Left cardiac atrium (tissue), 4 donors: ENCODE measurements at places on chromosomes 5 and 9. TPM values are rescaled to one million over a fixed set of nuclear protein-coding genes. Genes with fewer than 3 reads are reported as not detected.

The SPTLC1 gene
- total RNA-seq = 29.9 TPM

The C5orf15 gene
- 28.2 TPM for total RNA-seq

The CERCAM gene
- total RNA-seq = 19.1 TPM

GRCh38 chr5:151664694-151665585, 21.8 kb downstream of the SPARC start:
- DNase-seq = peak; percentile 63

DNA sequence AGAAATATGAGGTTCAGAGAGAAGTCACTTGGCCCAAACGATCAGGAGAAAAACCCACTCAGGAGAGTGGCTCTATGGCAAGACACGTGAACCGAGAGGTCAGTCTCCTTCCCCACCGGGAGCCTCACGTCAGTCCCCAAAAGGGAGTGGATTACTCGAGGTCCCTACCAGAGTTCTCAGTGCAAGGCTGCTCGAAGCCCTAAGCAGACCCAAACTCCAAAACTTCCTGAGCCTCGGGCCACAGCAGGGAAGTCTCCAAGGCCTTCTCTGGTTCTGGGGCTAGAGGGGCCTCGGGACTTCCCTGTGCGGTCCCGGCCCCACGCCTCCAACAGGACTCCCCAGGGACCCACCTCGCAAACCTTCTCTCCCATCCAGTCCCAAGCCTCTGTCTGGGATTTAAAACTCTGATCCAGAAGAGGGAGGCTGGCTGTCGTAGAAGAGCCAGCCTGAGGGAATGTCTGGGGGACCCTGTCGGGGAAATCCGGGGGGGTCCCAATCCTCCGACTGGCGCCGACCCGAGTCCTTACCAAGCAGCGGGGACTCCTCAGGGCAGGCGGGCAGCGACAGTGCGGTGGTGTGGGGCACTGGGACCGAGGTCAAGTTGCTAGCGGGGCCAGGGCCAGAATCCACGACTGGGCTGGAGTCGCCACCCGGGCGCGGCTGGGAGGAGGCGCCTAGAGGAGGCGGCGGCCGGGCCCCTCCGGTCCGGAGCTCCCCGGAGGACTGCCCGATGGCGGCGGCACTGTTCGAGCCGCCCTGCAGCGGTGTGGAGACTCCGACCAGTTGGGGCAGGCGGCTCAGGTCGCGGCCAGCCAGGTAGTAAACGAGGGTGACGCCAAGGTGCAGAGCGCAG, 679 bp downstream of the B4GALT1 start:
- DNase-seq = no peak

GRCh38 chr5:132812781-132813598, at the start of gene SOWAHA:
SOWAHA (plus strand) TSS chr5:132813302; CDS start chr5:132813622, 320 bp downstream.
- no peak for DNase-seq

DNA sequence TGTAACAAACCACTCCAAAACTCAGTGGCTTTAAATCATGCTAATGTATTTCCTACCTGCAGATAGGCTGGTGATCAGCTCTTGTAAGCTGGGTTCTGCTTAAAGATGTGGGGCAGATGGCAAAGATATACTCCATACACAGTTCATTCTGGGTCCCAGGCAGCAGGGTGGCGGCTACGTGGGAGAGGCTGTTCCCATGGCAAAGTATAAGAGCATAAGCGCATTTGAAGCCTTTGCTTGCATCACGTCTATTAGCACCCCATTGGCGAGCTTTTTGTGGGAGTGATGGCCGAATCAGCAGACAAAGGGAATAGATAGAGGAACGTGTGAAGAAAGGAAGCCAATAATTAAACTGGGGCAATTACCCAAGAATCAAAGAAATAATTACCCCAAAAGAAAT, 523.1 kb downstream of the SPATA31D1 start:
- DNase-seq = no peak

DNA sequence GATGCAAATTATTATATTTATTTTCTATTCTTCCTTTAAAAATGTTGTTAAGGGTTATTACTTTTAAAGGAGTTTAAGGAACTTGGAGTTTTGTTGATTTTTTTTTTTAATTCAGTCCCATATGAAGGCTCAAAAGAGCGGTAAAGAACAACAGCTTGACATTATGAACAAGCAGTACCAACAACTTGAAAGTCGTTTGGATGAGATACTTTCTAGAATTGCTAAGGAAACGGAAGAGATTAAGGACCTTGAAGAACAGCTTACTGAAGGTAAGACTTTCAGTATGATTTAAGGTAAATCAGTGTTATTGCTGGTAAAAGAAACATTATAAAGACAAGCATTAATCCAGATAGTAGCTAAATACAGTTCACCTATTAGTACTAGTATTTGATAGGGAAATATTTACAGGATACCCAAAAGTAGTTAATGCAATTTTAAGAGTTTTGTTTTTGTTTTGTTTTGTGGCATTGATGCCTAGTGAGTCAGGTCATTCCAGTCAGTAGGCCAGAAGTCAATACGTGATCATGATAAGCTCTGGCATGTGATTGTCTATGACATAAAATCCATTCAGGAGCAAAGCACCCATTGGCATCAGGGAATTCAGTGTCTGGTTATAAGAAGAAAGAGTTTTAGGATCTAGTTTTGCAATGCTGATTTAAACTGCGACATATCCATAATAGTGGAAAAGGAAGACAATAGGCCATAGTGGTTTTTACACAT, 49.2 kb downstream of the CNTRL start:
- DNase-seq = no peak

- DNase-seq = no peak
These were observed 18.4 kb downstream of the AP3B1 start for GRCh38 chr5:78275998-78276543.

- DNase-seq = peak; percentile 24
These were observed 664.8 kb upstream of the ZNF608 start for GRCh38 chr5:125411071-125411743.

DNA sequence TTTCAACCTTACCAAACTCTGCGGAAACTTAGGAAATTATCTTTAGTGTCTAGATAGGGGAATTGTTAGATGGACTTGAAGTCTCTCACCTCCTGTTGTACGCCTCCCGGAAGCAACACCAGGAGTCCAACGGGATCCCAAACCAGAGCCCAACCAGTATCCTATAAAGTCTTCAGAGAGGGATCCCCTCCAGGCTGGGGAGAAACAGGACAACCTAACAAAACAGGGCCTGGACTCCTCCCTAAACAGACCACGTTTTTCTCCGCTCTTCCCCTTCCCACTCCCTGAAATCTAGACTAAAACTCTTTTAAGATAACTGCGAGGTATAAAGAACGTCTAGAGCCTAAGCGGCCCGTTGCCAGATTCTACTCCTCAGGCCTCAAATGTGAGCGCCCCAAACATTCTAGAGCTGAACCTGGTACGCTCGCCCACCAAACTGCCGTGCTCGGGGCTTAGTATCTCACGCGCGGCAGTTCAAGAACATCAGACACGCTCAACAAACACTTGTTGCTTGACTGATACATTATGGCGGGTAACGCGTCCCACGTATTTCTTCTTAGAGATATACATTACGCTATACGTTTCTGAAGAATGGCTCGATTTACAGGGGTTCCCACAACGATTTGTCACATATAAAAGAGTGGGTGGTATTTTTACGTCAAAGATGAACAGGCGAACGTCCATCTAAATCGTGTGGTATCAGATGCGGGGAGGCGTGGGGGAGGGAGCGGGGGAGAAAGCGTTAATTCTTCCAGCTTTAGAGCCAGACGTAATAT, 663 bp upstream of the SMIM27 start:
- peak; percentile 36 for DNase-seq
